Stimulated activated CD4-positive, alpha-beta T cell treated with anti-CD3 and anti-CD28 coated beads, Interleukin-15, amount 100 ng/mL, for 48 hours (primary cell): ENCODE measurements at places on chromosomes 3 and 15.

GRCh38 chr3:163548015-163548414 is 1530.3 kb downstream of the SI start:
- DNase-seq: no peak

- DNase-seq: no peak
Observed at GRCh38 chr3:115808816-115809215, 185.5 kb downstream of the GAP43 start.

GRCh38 chr3:77655396-77655795 is 615.5 kb downstream of the ROBO2 start:
- no peak for DNase-seq

GRCh38 chr3:147389717-147390116 is 16.6 kb downstream of the ZIC4 start:
- DNase-seq: no peak

DNA sequence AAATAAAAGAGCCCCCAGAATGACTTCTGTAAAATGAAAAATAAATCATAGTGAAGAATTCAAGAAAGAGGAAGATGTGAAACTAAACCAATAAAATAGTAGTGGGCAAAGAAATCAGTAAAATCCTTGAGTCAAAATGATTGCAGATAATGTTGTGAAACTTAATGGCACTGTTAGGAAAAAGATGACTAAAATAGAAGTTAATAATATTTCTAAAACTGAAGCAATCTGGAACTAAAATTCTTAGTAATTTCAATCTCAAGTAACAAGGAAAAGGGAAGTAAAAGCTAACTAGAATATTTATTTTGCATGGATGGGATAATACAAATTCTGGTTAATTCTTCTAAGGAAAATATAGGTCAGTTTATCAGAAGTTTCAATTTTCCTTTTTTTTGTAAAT is 84.6 kb downstream of the TMCO5A start:
- DNase-seq: no peak

GRCh38 chr3:16496408-16497222 is 16.9 kb downstream of the RFTN1 start:
- no peak for DNase-seq

DNA sequence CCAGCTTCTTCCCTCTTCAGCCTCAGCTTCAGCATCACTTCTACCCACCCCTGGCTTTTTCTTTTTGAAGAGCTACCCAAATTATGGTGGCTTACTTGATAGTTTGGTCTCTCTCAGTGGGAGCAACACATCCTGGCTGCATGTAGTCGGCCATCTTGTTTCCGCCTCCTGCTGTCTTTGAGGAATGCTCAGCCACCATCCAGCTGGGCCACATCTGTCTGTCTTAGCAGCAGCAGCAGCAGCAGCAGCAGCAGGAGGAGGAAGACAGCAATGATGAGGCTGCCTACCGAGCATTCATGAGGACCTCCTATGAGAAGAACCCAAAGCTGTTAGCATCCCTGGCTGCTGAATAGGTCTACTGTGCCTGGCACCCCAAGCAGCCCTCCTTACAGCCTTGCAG is 19.7 kb downstream of the IL16 start:
- no peak for DNase-seq

DNA sequence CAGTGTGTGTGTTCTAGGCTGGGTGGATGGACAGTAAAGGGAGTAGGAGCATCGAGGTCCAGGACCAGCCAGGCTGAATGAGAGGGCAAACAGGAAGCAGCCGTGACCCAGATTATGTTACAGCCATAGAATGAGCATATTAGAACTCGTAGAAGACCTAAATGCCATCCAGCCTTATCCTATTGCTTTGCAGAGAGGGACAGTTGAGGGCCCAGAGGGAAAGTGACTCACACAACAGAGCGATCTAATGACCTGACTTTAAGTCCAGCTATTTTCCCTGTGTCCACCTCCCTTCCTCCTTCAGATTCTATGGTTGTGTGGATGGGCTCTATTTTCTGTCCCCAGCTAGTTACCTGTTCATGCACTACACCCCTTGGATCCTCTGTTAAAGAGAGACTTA is 634.1 kb upstream of the TBL1XR1 start:
- DNase-seq: no peak

DNA sequence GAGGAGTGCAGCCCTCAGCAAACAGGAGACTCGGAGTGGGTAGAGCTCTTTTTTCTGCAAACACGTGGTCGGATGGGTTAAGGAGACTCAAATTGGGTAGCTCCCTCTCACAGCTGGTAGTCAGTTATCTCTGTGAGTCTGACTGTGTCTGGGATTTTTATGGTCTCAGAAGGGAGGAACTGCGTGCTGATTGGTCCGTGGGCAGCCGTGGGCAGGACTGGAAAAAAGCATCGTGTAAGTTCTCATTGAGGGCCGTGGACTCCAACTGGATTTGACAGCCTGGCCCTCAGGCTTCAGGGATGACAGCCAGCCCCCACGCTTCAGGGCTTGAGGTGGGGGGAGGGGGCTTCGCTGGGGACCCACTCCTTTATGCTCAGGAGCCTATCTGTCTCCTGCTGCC is 463.9 kb downstream of the EPHA3 start:
- no peak for DNase-seq

GRCh38 chr3:127613406-127613805 is 15.2 kb downstream of the MCM2 start:
- DNase-seq: no peak

GRCh38 chr3:125151442-125151817 is 61.1 kb downstream of the SLC12A8 start:
- DNase-seq: no peak

- no peak for DNase-seq
Observed at GRCh38 chr3:15797642-15798303, at the start of gene ANKRD28. ANKRD28 (minus strand) TSS chr3:15797979; CDS start chr3:15796521, 1,458 bp downstream.

DNA sequence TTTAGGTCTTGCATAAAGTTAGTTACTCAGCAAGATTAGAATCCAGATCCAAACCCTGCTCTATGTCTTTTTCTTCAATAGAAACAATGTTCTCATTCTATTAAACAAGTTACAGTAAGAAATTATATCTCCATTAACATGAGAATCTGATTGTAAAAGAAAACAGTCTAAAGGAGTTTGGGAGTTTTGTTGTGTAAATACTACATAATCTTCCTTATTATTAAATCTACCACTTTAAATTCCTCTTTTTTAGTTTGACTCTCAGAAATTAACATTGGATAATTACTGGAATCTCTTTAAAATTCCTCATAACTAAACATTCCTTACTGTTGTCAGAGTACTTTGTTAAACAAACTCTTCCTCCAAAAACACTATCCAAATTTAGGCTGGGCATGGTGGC is 1.7 kb upstream of the GOLIM4 start:
- DNase-seq: no peak

GRCh38 chr3:136734382-136735070 is 17.7 kb downstream of the STAG1 start:
- no peak for DNase-seq

GRCh38 chr3:184660931-184661330 is 50.9 kb downstream of the MAGEF1 start:
- no peak for DNase-seq

GRCh38 chr3:71346061-71346460 is 237.5 kb downstream of the FOXP1 start:
- DNase-seq: no peak

GRCh38 chr15:76340803-76341365 is 4.3 kb downstream of the ISL2 start:
- no peak for DNase-seq

DNA sequence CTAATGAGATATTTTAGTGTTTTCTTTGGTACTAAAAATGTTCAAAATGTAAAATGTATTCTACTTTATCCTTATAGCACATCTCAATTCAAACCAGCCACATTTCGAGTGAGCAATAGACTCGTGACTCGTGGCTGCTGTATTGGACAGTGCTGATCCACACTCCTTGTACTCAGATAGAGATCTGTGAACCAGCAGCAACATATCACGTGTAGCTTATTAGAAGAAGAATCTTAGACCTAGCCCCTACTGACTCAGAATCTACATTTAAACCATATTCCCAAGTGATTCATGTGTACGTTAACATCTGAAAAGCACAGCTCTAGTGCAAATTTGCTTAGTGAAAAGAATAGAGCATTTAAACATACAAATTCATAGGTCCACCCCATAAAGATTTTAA is 130.9 kb downstream of the IL1RAP start:
- DNase-seq: no peak

DNA sequence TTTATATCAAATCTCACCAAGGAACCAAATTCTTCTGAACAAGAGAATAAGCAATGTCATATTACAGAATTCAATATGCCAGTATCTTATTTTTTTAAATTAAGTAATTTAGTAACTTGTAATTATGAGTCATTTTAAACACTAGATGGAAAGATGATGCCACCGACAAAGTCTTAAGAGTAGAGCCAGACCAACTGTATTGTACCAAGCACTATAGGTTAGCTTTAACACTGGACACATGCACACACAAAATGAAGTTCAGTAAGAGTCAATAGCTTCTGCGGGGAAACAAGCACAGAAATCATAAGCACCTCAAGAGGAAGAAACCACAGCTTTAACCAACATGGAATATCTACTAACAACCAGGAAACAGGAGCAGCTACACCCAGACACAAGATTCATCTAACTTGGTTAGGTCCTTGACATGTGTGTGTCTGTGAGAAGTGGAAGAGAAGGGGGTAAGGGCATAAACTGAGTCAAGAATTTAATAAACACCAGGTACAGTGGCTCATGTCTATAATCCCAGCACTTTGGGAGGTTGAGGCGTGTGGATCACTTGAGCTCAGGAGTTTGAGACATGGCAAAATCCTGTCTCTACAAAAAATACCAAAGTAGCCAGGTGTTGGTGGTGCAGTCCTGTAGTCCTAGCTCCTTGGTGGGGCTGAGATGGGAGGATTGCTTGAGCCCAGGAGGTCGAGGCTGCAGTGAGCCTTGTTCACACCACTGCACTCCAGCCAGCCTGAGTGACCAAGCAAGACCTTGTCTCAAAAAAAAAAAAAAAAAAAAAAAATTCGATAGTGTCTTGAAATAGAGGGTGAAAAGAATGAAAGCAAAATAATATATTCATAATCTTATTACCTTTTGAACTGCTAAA is 28.9 kb downstream of the DENND4A start:
- DNase-seq: no peak

DNA sequence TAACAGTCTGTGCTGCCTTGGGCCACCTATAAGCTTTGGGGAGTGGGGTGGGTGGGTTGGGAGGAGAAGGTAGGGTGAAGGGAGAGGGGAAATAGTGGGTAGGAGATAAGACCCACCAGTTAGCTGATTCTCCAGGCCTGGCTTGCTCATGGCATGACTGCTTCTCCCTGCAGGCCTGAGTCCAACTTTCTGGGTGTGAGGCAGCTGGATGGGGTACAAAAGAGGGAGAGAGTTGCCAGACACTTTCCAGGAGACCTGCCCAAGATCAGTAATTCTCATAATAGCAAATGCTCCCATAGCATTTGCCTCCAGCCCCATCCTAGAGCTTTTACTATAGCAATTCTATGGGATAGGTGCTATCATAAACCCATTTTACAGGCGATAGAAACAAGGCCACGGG is 7.7 kb downstream of the CGNL1 start:
- DNase-seq: no peak

- no peak for DNase-seq
Observed at GRCh38 chr3:112463250-112463649, 36.0 kb downstream of the BTLA start.

DNA sequence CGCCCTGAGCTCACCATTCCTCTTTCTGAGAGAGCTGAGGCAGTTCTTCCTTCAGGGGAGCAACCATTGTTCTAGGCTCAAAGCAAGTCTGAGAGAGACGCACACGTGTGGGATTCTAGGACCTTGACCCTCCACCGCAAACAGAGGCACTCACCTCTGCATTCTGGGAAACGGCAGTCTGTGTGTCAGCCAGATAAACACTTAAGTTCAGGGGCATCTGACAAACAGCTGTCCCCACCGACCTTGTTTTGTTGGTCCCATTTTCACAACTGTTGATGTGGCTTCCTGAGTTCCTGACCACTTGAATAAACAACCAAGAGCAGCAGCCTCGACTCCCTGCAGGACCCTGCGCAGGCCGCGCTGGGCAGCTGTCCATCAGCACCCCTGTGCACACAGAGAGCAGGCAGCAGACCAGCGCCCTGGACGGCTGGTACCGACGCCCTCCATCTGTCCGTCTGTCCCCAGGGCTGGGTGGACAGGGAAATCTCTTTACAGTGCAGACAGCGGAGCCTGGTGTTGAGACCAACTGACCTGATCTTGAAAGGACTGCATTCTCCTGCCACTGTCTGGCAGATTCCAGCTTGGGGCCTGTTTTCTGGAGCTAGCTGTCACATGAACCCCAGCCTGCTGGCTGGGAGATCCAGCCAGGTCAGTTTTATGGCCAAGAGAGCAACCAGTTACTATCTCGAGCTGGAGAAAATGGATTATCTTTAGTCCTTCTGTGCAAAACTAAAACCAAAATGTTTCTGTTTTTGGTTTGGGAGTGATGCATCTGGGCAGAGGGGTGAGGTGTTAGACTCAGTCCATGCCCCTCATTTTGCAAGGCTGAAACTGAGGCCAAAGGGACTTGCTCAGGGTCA is 64.2 kb downstream of the FAM43A start:
- no peak for DNase-seq

DNA sequence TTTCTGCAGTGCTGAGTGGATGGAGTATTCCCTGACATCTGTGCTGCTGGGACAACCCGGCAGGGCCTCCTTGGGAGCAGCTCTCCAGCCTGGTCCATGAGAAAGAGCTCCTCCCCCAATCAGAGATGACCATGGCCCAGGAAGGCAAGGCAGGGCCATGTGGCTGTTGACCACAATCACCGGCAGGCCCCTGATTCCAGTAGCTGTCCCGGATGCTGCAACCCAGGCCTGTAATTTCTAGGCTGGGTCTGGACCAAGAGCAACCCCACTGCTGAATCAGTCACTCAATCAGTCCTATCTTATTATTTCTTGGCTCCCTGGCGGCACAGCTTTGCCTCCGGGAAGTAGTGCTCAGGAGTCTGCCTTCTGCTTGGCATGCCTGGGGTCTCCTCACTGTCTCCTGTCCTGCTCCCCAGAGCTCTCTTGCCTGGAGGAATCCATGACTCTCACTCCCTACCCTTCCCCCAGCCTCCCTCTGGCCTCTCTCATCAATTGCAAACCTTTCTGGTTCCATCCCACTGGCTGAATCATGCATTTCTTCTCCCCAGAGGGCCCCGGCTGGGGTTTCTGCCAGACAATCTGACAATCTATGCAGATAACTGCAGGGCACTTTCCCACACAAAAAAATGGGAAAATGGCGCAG is 32.6 kb upstream of the ITGA11 start:
- no peak for DNase-seq

DNA sequence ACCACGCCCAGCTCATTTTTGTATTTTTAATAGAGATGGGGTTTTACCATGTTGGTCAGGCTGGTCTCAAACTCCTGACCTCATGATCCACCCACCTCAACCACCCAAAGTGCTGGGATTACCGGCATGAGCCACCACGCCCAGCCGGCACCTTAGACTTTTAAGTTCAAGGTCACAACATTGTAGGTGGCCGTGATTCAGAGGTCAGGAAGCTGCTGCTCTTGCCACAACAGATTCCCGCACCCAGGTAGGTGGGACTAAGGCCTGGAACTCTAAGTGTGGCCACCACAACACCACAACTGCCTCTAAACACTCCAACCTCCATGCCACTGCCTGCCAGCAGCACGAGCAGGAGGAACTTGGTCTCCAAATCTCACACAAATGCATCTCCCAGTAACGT is 196.8 kb downstream of the STT3B start:
- no peak for DNase-seq

GRCh38 chr3:196192524-196193051 is 18.6 kb downstream of the ZDHHC19 start:
- DNase-seq: no peak
